ENCODE measurements at places on chromosomes 5 and 9.

GRCh38 chr5:13346401-13346800, 598.1 kb downstream of the DNAH5 start:
- DNase-seq: no peak

GRCh38 chr9:108919517-108919916, 14.4 kb downstream of the ELP1 start:
- DNase-seq: no peak

- DNase-seq: no peak
Observed at GRCh38 chr9:70566066-70566465, 151.6 kb upstream of the KLF9 start.

GRCh38 chr9:31574006-31574765, 810.3 kb upstream of the ACO1 start:
- DNase-seq: no peak

GRCh38 chr5:160390787-160391696, 8.8 kb downstream of the FAM200C start:
- no peak for DNase-seq

GRCh38 chr9:8730618-8731017, 931.0 kb upstream of the DMAC1 start:
- DNase-seq: no peak

- no peak for DNase-seq
Observed at GRCh38 chr5:10695759-10696543, 65.1 kb downstream of the DAP start.

DNA sequence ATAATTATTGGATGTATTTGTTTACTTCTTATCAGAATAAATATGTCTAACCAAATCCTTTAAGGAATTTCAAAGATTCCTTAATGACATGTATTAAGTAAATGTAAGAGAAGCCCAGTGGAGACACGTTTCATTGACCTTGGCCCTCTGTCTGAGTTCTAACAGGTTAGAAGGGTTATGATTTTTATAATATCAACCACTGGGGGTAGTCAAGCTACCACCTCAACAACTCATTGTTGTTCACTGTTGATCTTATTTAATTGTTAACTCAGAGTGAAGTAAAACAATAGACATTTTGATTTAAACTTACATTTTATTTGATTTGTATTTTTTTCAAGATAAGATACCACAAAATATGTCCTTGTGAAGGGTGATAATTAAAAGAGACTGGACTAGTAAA, 499.2 kb upstream of the COX7C start:
- no peak for DNase-seq

DNA sequence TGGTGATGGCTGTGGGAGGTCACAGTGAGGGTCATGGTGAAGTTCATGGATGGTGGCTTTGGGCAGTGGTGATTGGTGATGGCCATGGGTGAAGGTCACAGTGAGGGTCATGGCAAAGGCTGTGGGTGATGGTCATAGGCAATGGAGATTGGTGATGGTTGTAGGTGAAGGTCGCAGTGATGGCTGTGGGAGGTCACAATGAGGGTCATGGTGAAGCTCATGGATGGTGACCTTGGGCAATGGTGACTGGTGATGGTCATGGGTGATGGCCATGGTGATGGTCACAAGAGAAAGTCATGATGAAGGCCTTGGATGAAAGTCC, 115.6 kb upstream of the IRX4 start:
- DNase-seq: no peak

GRCh38 chr5:154403776-154404387, 41.9 kb upstream of the SAP30L start:
- DNase-seq: no peak

GRCh38 chr9:131394464-131395156, 724 bp downstream of the PRRC2B start:
- DNase-seq: no peak

GRCh38 chr5:142589720-142590119, 96.2 kb downstream of the FGF1 start:
- no peak for DNase-seq

GRCh38 chr5:38538161-38538560, 18.3 kb downstream of the LIFR start:
- no peak for DNase-seq

- no peak for DNase-seq
Observed at GRCh38 chr5:113678924-113679575, 165.6 kb downstream of the YTHDC2 start.

GRCh38 chr5:83924171-83924570, 203.5 kb upstream of the HAPLN1 start:
- no peak for DNase-seq

- DNase-seq: no peak
Observed at GRCh38 chr5:25488119-25488518, 843.3 kb upstream of the CDH10 start.

- DNase-seq: no peak
Observed at GRCh38 chr5:93894601-93895354, 153.4 kb upstream of the POU5F2 start.

DNA sequence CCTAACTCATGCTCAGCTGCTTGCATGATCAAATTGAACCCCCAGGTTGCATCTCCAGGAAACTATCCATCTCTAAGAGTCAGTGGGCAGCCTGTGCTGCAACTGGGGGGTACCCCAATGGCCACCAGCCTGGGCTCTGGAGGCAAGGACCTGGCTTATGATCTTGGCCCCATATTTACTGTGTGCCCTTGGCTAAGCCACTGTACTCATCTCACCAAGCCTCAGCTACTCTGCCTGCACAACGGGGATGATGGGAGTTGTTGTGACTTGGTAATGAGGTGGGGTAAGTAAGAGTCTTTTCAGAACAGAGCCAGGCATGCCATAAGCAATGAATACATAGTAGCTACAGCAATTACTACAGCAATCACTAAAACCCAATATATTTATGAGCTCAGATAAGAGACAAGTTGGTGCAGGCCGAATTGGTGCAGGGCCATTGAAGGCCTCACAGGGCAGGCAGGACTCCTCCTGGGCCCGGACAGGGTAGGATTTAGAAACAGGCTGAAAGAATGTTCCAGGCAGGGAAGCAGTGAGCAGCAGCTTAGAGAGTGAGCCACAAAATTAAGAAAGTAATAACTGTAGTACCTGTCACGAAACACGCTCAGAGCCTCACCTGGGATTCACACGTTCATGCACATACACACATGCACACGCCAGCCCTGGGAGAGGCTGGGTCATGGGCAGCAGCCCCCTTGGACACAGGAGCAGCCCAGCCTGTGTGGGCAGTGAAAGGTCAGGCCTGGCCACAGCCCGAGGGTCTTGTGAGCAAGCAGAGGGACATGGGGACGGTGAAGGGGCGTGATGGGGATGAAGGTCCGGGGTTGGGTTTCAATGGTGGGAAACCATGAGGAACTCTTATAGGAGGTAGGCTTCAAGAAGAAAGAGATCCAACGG, 74.1 kb downstream of the PAX5 start:
- DNase-seq: no peak

Data from stimulated activated CD8-positive, alpha-beta memory T cell treated with anti-CD3 and anti-CD28 coated beads, Interleukin-15, amount 100 ng/mL, for 24 hours (primary cell).